Midbrain (tissue), 1 donor: ENCODE measurements at places on chromosomes 3 and 15.
A peak's percentile ranks its signal among the peaks of the same experiment; 100 is the strongest.

GRCh38 chr3:76991165-76991564 is 48.7 kb upstream of the ROBO2 start:
- DNase-seq, result no peak

DNA sequence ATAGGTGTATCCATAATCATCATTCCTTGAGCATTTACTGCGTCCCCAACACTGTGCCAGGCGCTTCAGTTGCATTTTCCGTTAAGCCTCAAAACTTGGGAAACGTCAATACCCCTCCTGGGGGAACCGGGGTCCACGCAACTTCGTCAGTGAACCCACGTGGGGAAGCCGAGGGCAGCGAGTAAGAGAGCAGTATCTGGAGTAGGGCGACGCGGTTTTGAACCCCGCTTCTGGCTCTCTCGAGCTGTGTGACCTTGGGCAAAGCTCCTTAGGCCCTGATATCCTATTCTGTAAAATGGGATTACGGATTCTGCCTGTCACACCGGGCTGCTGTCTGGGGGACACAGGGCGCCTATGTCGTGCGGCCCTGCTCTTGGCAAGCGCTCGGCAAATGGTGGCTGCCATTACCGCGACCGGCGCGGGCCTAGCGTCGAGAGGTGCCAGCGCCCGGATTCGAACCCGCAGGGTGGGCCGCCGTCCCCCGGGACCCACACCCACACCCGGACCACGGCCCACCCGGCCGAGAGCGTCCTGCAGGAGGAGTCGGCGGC is 590 bp downstream of the POLG start:
- peak; percentile 45 for DNase-seq

GRCh38 chr15:91152896-91153581 is 53.0 kb downstream of the SV2B start:
- no peak for DNase-seq

GRCh38 chr3:186653080-186653707 is 12.6 kb upstream of the HRG start:
- DNase-seq, result no peak

- DNase-seq, result no peak
Measured at GRCh38 chr3:99817047-99817436, 620 bp upstream of the CMSS1 start.

GRCh38 chr15:78974272-78974918 is 29.5 kb upstream of the CTSH start:
- DNase-seq, result no peak

GRCh38 chr15:71685420-71685993 is 124.8 kb upstream of the NR2E3 start:
- DNase-seq, result no peak

DNA sequence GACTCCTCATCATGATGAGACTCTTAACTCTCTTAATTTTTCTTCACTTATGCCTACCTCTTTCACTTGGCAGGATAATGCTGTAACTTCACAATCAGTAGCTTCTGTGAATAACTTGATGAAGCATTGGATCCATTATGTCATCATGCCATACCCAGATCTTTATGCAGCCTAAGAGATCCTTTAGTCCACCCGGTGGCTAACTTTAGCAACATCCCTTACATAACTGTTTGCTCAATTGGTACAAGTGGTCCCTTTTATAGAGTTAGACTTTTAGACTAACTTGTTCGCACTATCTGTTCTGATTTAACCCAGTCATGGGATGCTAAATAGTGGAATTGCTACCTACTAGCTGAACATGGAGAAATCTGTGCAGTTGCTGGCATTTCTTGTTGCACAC is 184.5 kb downstream of the USP13 start:
- DNase-seq, result no peak

- DNase-seq, result no peak
Measured at GRCh38 chr3:149579838-149580542, 77.8 kb downstream of the WWTR1 start.

GRCh38 chr3:42946050-42946449 is 33.1 kb upstream of the GASK1A start:
- DNase-seq, result no peak

GRCh38 chr3:23421811-23422516 is 218.8 kb downstream of the UBE2E2 start:
- DNase-seq, result no peak

DNA sequence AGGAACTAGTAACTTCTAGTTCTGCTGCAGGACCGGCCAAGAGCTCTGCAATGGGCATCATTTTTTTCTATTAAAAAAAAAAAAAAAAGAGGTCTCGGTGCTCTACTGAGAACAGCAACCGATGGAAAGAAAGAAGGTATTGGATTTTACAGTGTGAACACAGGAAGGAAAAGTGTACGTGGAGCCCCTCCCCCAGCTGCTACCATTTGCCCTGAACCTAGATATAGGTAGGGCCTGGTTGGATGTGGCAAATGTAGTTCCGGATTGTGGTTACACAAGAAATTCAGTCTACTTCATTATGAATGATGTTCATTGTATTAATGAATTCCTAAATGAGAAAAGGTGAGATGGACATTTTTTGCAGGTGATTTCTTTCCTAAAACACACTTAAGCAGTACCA is 17.9 kb upstream of the PPARG start:
- no peak for DNase-seq

DNA sequence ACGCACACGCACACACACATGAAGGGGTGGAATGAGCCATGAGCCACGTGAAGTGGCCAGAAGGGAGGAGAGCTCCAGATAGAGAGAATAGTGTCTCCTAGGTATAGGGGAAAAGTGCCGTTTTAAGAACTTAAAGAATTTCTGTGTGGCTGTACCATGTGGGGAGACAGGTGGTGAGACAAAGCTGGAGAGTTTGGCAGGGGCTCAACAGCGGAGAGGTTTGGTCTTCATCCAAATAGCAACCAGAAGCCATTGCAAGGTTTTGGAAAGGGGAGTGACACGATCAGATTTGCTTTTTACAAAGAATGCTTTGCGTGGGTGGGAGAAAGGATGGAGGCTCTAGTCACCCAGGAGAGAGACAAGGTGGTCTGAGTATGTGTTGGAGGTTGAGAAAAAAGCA is 146.0 kb downstream of the IL20RB start:
- no peak for DNase-seq

DNA sequence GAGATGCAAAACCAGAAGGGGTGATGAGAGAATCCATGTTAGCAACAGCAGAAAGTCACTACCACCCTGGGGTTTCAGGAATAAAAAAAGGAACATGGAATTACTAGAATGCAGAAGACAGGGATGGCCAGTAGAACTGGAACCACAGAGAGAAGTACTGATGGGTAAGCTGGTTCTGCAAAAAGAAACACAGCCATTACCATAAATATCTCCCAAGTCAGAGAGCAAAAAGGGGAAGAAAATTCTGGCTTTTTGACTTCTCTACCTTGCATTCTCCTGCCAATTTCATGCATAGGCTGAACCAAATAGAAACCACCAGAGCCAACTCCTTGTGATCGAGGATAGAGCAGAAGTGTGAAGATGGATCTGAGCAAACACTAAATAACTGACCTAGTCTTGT is 550.4 kb upstream of the NAALADL2 start:
- DNase-seq, result peak; percentile 18

GRCh38 chr3:73611176-73611575 is 13.6 kb downstream of the PDZRN3 start:
- no peak for DNase-seq

GRCh38 chr15:68730471-68730919 is 90.2 kb downstream of the ANP32A start:
- DNase-seq, result peak; percentile 71

DNA sequence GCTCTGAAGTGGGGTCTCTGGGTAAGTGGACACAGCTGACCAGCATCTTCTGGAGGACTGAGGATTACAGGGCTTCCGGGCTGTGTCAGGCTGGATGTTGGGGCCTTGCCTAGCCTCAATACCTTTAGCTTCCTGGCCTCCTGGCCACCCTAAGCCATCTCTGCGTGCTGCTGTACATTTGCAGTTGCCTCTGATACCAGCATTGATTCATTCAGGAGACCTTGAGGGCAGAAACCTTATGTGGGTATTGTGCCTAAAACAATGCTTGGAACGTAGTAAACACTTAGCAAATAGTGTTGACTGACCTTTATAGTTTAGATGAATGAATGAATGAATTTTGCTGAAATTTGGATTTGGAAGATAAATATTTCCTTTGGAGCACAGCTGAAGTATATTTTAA is 97.0 kb downstream of the FLNB start:
- DNase-seq, result no peak

- DNase-seq, result no peak
Measured at GRCh38 chr3:148757238-148758215, 59.8 kb downstream of the AGTR1 start.

GRCh38 chr15:62740141-62741004 is 302.2 kb upstream of the TPM1 start:
- peak; percentile 54 for DNase-seq

DNA sequence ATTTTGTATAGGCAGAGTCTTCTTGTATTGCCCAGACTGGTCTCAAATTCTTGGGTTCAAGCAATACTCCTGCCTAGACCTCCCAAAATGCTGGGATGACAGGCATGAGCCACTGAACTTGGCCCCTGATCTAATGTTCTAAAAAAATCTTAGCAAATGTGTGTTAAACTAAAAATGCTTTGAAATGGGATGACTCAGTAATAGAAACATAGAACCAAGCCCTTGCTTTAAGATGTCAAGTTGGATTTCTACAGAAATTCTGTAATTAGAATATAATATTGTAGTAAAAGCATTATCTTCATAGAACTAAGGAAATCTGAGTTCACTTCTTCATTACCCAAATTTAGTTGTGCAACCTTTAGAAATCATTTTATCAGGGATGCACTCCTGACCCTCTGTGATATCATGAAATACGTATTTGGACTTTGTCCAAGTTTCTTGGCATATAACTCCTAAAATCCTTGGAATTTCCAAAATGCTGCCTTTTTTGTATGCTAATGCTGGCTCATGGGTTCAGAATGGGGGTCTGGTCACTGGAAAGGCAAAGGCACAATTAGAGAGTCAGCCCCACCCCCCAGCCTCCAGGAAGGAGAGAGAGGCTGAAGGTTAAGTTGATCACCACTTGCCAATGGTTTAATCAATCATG is 217.3 kb downstream of the TP63 start:
- DNase-seq, result no peak

DNA sequence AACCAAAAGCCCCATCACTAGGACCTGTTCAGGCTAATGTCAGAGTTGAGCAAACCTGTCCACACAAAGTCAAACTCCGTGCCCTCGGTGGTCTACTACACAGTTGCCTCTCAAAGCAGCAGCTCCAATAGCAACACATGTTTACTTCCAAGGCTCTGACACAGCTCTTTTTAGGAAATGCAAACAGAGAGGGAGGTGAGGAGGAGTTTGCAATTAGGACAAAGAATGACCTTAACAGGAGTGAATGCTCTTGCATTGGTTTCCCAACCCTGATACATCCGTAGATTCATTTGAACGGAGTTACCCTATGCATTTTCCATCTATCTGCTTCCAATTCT is 64.8 kb upstream of the GOLGA8B start:
- no peak for DNase-seq

- DNase-seq, result no peak
Measured at GRCh38 chr3:173762501-173762900, 365.0 kb downstream of the NLGN1 start.

DNA sequence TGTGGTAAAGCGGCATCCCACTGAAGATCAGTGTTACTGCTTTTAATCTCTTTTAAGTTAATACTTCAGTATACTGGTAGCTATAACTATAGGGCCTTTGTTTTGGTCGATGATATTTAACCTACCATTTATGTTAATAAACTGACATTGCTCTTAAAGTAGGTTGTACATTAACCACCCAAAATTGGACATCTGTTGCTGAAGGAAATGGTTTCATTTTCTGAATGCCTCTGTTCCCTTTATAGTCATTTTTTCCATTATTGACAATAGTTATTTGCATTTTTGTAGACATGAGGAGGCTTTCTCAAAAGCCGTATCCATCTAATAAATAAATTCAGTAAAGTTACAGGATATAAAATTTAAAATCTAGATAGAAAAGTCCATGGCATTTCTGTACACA is 252.4 kb upstream of the UBE2E1 start:
- no peak for DNase-seq

DNA sequence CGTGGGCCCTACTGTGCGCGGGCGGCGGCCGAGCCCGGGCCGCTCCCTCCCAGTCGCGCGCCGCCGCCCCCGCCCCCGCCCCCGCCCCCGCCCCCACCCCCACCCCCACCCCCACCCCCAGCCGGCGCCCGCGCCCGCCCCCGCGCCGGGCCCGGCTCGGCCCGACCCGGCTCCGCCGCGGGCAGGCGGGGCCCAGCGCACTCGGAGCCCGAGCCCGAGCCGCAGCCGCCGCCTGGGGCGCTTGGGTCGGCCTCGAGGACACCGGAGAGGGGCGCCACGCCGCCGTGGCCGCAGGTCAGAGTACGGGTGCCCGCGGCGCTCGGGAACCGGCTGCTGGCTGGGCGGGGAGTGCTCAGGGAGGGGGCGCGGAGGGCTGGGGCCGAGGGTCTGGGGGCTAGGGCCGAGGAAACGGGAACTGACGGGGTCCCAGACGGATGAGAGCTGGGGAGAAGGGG is 1.1 kb upstream of the PPARG start:
- DNase-seq, result no peak

- no peak for DNase-seq
Measured at GRCh38 chr3:61872077-61872706, 310.8 kb downstream of the PTPRG start.

GRCh38 chr15:38004218-38004861 is 69.9 kb downstream of the TMCO5A start:
- DNase-seq, result no peak

- DNase-seq, result no peak
Measured at GRCh38 chr3:40398346-40398745, 11.4 kb downstream of the ENTPD3 start.
